ENCODE measurements at places on chromosomes 11 and 22. TPM values are rescaled to one million over a fixed set of nuclear protein-coding genes. Genes with fewer than 3 reads are reported as not detected.

The C11orf91 gene
- not detected for total RNA-seq

GRCh38 chr11:33575311-33575710, 125.3 kb downstream of the C11orf91 start:
- DNase-seq: no peak
- H3K27me3 ChIP-seq: no peaks in the 10 kb centered on the region
- no peaks in the 10 kb centered on the region for H3K4me1 ChIP-seq

GRCh38 chr11:67644472-67645418, 5.2 kb upstream of the TBX10 start:
- peaks cover 12% of the 10 kb centered on the region for H3K27me3 ChIP-seq
- DNase-seq: no peak
- H3K27ac ChIP-seq: no peak overlapping the region
- no peaks in the 10 kb centered on the region for H3K4me1 ChIP-seq
- H3K4me3 ChIP-seq: no peak overlapping the region

The APOBEC3B gene
- total RNA-seq: 2.4 TPM

GRCh38 chr22:17767233-17768065, 6.8 kb downstream of the BID start:
- no peaks in the 10 kb centered on the region for H3K27me3 ChIP-seq
- no peaks in the 10 kb centered on the region for H3K4me1 ChIP-seq
- no peak for DNase-seq
- H3K27ac ChIP-seq: no peak overlapping the region
- no peak overlapping the region for H3K4me3 ChIP-seq
- no peaks in the 10 kb centered on the region for H3K36me3 ChIP-seq

DNA sequence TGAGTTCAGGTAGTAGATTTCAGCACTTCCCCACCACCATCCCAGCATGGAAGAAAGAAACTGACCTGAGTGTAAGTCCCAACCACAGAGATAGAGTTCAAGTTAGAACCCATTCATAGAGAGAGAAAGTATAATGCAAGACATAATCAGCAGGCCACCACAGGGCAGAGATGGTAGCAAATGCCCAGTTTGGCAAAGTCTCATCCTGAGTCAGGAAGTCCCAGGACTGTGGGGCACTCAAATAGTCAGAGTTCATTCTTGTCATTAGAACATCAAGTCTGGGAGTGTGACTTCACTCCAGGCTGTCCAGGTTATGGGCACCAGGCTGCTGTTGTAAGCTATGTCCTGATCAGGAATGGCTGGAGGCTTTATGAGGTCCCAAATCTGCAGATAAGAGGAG, 72.0 kb upstream of the USP47 start:
- H3K36me3 ChIP-seq: no peaks in the 10 kb centered on the region
- no peaks in the 10 kb centered on the region for H3K27me3 ChIP-seq
- no peak overlapping the region for H3K27ac ChIP-seq

GRCh38 chr11:40544162-40544561, 915.3 kb downstream of the LRRC4C start:
- H3K4me3 ChIP-seq: no peak overlapping the region
- H3K27ac ChIP-seq: no peak overlapping the region
- DNase-seq: no peak
- no peaks in the 10 kb centered on the region for H3K36me3 ChIP-seq
- H3K4me1 ChIP-seq: no peaks in the 10 kb centered on the region
- no peaks in the 10 kb centered on the region for H3K27me3 ChIP-seq

DNA sequence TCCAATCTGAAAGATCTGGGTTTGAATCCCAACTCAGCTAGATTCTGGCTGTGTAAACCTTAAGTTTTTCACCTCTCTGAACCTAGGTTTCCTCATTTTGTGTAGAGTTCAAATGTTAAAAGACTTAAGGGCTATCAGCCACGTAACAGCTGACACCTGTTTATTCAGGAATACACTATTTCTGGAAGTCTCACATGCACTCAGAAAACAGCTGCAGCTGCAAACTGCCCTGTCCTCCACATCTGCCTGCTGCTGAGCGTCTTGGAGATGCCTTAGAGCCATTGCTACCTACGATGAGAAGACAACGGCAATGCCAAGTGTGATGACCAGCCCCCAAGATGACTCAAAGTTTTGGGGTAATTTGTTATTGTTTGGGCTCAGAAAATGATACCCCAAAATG, 6.7 kb upstream of the TRIM44 start:
- no peak overlapping the region for H3K4me3 ChIP-seq
- no peak overlapping the region for H3K27ac ChIP-seq
- no peaks in the 10 kb centered on the region for H3K36me3 ChIP-seq
- DNase-seq: no peak
- no peaks in the 10 kb centered on the region for H3K4me1 ChIP-seq

The OR5A1 gene
- not detected for total RNA-seq

GRCh38 chr11:31800398-31801265, 10.5 kb downstream of the PAX6 start:
- H3K27me3 ChIP-seq: peaks cover 86% of the 10 kb centered on the region
- H3K36me3 ChIP-seq: no peaks in the 10 kb centered on the region
- no peaks in the 10 kb centered on the region for H3K4me1 ChIP-seq

DNA sequence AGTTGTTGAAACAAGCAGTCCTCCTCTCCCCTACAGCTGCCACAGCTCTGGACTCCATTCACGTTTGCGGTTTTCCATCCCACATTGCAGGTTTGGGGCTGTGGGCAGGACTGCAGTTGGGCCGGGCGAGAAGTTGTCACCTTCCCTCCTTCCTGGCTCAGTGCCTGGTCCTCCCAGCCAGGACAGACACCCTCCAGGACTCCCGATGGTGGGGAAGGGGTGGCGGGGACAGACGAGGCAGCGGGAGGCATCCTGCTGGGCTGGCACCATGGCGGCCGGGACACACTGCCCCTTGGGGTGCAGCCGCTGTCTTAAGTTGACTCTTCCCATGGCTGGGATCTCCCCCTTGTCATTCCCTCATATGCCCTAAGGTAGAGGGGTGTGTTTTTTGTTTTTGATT, 615.2 kb downstream of the BRD1 start:
- DNase-seq: no peak
- no peaks in the 10 kb centered on the region for H3K27me3 ChIP-seq
- no peaks in the 10 kb centered on the region for H3K4me1 ChIP-seq
- no peak overlapping the region for H3K4me3 ChIP-seq
- no peak overlapping the region for H3K27ac ChIP-seq

DNA sequence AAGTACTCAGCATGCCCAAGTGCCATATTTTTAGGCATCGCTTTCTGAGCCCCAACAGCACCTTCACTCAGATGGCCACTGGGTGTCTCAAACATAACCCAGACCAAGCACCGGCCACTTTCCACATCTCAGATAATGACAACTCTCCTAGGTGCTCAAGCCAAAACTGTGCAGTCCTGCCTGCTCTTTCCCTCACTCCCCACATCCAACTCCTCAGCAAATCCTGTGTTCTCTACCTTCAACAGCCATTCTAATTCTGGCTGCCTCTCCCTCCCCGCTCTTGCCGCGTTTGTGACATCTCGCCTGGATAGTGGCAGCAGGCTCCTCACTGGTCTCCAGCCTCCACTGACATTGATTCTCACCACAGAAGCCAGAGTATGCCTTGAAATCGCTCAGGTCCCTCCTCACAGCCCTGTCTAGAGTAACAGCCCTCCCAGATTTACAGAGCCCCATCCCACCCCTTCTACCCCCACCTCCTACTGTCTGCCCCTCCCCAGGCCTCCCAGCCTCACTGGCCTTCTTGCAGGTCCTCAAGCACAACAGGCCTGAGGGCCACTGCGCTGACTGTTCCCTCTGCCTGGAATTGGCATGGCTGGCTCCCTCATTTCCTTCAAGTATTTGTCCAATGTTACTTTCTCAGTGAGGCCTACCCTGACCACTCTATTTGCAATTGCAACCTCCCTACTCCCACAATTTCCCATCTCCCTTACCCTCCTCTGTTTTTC, 1.3 kb upstream of the PHETA2 start:
- H3K4me3 ChIP-seq: no peak overlapping the region
- H3K27ac ChIP-seq: no peak overlapping the region
- no peak for DNase-seq
- peaks cover 29% of the 10 kb centered on the region for H3K4me1 ChIP-seq
- H3K27me3 ChIP-seq: no peaks in the 10 kb centered on the region
- peaks cover under 1% of the 10 kb centered on the region for H3K36me3 ChIP-seq

The SEPTIN3 gene
- 0.14 TPM for total RNA-seq

DNA sequence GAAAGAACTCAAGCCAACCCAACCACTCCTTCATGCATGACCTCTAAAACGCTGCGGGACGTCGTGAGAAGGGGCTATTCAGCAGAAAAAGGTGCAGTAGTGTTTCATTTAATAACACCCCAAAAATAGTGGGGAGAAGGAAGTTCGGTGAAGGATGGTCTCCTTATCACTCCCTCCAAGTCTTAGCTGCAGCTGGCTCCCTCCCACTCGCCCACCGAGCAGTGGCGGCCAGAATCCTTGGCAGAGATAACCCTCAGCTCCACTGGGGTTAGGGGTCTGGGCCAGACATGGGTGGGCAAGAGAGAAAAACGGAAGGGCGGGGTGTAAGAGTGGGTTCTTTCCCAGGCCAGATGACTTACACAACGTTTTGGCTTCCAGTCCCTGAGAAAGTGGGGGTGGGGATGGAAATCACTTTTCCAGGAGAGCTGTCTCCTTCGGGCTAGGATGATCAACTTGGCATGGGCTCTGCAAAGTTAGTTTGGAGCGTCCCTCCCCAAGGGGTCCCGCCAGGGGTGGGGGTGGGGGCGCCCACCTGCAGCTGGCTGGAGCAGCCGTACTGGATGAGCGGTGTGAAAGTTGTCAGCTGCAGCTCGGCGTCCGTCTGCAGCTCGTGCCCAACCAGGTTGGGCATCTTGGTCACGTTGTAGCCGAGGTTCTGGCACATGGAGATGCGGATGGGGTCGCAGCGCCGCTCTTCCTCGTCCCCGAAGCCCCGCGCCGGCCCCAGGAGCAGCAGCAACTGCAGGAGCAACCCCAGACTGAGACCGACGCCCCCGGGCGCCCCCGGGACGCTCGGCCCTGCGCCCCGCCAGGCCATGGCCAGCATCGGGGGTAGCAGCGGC, 705 bp downstream of the FZD4 start:
- peak overlapping the region; percentile 91 for H3K27ac ChIP-seq
- peaks cover 10% of the 10 kb centered on the region for H3K4me1 ChIP-seq
- no peaks in the 10 kb centered on the region for H3K36me3 ChIP-seq
- no peak for DNase-seq

DNA sequence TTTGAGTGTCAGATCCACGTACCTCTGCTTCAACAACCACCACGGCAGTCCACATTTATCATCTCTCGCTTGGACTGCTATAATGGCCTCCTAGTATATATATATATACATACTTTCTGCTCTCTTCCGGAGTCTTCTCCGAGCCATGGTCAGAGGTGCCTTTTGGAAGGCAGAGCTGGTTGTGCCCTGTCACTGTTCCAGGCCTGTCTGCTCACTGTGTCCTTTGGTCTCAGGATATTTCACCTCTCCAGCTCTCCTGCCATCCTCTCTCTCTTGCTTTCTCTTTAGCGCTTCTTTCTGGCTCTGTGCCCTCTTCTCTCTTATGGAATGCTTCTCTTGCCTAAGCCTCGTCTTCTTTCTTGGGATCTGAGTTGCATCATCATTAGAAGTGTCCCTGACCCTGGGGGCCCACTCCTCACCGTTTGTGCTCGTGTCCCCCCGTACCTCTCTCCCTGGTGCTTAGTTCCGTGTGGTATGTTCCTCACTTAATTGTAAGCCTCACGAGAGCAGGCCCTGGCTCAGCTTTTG, 86.1 kb upstream of the RASSF10 start:
- no peaks in the 10 kb centered on the region for H3K4me1 ChIP-seq
- H3K27me3 ChIP-seq: no peaks in the 10 kb centered on the region
- DNase-seq: no peak
- peaks cover 10% of the 10 kb centered on the region for H3K36me3 ChIP-seq
- no peak overlapping the region for H3K27ac ChIP-seq

- no peaks in the 10 kb centered on the region for H3K27me3 ChIP-seq
- H3K36me3 ChIP-seq: no peaks in the 10 kb centered on the region
- H3K27ac ChIP-seq: no peak overlapping the region
- H3K4me1 ChIP-seq: no peaks in the 10 kb centered on the region
- no peak for DNase-seq
Measured at GRCh38 chr11:26575946-26576345, 3.9 kb upstream of the MUC15 start.

DNA sequence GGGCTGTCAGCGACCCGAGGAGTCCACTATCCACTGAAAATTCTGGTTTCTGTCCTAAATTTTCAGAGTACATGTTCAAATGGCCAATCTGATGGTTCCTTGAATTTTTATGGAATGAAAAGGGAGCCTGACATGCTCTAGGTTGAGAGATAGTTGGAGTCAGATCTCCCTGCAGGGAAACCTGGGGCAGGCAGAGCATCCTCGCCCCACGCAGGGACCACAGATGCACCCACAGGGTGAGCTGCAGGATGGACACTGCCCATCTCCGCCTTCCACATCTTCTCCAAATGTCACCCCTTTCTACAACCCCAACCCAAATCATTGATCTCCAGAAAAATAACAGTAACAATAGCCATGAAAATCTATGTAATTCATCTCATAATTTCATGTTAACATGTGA, 114.2 kb upstream of the IGLL5 start:
- no peaks in the 10 kb centered on the region for H3K4me1 ChIP-seq
- H3K36me3 ChIP-seq: no peaks in the 10 kb centered on the region
- no peak overlapping the region for H3K4me3 ChIP-seq
- DNase-seq: no peak

The PATL1 gene
- 30.9 TPM for total RNA-seq

DNA sequence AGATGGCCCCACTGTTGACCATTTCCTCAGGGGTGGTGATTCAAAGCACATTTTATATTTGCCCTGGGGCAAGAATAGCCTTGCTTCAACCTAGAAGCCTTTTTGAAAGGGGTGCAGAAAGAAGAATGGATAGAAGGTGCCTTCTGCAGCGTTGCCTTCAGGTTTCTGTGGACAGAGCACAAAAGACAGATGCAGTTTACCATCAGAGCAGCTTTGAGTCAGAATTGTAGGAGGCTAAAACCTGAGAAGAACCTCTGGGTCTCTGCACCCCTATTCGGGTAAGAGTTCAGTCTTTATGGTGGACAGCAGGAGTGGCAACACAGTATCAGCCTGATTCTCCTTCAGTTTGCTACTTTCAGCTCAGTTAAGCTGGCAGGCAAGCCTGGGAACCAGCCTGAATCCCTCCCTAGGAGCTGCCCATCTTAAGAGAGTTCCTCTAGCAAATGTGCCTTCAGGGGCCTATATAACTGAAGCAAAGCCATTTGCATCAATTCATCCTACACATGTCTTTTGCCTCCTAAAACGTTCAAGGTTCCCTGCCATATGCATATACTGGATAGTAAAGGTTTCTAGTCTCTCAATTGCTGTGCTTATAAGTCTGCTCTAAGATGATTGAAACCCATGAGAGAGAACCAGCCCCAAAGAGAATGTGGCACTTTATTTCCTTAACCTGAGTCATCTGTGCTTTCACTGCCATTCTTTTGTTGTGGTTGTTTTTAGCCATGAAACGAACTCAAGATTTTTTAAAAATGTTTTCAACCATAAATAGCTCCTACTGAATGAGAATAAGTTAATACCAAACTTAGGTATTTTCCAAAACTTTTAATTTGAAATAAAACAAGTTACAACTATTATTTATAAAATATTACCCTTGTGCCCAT, 123.0 kb downstream of the TRIM44 start:
- no peak for DNase-seq
- no peak overlapping the region for H3K27ac ChIP-seq
- H3K4me1 ChIP-seq: no peaks in the 10 kb centered on the region
- H3K27me3 ChIP-seq: no peaks in the 10 kb centered on the region
- H3K4me3 ChIP-seq: no peak overlapping the region

The ARVCF gene
- total RNA-seq: 29.4 TPM

The RBFOX2 gene
- total RNA-seq: 52.0 TPM

The RAG1 gene
- total RNA-seq: 3.2 TPM

The XKR3 gene
- total RNA-seq: not detected

- no peak overlapping the region for H3K27ac ChIP-seq
- H3K4me1 ChIP-seq: no peaks in the 10 kb centered on the region
- H3K36me3 ChIP-seq: no peaks in the 10 kb centered on the region
- no peaks in the 10 kb centered on the region for H3K27me3 ChIP-seq
- DNase-seq: no peak
Measured at GRCh38 chr11:26065944-26066343, 266.0 kb upstream of the ANO3 start.

GRCh38 chr11:8813658-8814057, 97.3 kb upstream of the AKIP1 start:
- H3K27me3 ChIP-seq: no peaks in the 10 kb centered on the region
- H3K4me3 ChIP-seq: no peak overlapping the region
- peaks cover 44% of the 10 kb centered on the region for H3K4me1 ChIP-seq

All from adrenal gland (tissue), 19 donors.